ENCODE measurements at places on chromosomes 3 and 15. TPM values are rescaled to one million over a fixed set of nuclear protein-coding genes. Genes with fewer than 3 reads are reported as not detected.

DNA sequence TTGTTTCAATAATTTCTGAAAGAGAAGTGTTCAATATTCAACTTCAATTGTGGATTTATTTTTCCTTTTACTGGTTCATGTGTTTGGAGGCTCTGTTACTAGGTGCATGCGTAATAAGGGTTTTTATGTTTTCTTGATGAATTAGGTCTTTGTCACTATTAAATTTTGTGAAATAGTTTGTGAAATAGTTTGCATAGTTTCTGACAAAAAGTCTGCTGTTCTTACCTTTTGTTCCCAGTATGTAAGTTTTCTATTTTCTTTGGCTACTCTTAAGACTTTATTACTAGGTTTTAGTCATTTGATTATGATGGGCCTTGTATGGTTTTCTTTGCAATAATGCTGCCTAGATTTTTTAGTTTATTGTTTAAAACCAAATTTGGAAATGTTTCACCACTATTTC lies 38.0 kb downstream of the MEF2A start:
- H3K27ac ChIP-seq = no peak overlapping the region
- H3K4me3 ChIP-seq = no peak overlapping the region
- peaks cover 33% of the 10 kb centered on the region for H3K4me1 ChIP-seq
- H3K36me3 ChIP-seq = peaks cover 4% of the 10 kb centered on the region

DNA sequence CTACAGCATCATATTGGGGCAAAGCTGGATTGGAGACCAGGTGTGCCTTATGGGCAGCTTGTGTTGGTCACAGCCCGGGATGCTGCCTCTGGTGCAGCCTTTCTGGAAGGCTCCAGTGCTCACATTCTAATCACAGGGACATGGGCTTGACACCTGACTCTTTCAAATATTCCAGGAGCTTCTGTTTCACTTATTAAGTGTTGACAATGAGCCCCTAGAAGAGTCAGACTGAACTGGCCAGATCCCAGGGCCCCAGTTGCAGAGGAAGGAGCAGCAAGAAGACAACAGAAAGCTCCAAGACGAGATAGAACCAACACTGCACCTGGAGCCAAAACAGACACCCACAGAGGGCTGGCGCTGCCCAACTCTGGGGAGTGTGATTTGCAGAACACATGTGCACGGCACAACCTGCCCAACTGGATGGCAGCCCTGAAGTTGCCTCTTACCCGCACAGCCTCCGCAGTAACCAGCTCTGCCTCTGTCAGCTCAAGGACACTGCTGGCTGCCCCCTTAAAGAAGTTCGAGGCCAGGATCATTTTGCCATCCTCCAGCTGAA lies 30.3 kb downstream of the ALDH1L1 start:
- H3K4me1 ChIP-seq = no peaks in the 10 kb centered on the region
- no peak overlapping the region for H3K27ac ChIP-seq
- no peaks in the 10 kb centered on the region for H3K27me3 ChIP-seq
- DNase-seq = no peak

DNA sequence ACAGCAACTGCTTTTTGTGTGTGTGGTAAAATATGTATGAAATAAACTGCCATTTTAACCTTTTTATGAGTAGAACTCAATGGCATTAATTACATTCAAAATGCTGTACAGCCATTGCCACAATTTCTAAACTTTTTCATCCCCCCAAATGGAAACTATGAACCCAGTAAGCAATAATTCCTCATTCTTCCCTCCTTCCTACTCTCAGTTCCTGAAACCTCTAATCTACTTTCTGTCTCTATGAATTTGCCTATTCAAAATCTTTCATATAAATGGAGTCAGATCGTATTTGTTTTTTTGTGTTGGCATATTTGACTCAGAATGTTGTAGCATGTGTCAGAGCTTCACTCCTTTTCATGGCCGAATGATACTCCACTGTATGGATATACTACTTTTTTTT lies 5.3 kb upstream of the BLM start:
- H3K4me1 ChIP-seq = no peaks in the 10 kb centered on the region
- no peak overlapping the region for H3K4me3 ChIP-seq
- H3K27ac ChIP-seq = no peak overlapping the region
- H3K27me3 ChIP-seq = no peaks in the 10 kb centered on the region
- H3K36me3 ChIP-seq = peaks cover 2% of the 10 kb centered on the region

UROC1 gene
- not detected for total RNA-seq

- DNase-seq = no peak
- H3K27ac ChIP-seq = no peak overlapping the region
- no peak overlapping the region for H3K4me3 ChIP-seq
- H3K36me3 ChIP-seq = no peaks in the 10 kb centered on the region
- H3K27me3 ChIP-seq = no peaks in the 10 kb centered on the region
These were observed 12.6 kb downstream of the DUSP7 start for GRCh38 chr3:52043750-52044149.

GABRB3 gene
- 0.25 TPM for total RNA-seq

DNA sequence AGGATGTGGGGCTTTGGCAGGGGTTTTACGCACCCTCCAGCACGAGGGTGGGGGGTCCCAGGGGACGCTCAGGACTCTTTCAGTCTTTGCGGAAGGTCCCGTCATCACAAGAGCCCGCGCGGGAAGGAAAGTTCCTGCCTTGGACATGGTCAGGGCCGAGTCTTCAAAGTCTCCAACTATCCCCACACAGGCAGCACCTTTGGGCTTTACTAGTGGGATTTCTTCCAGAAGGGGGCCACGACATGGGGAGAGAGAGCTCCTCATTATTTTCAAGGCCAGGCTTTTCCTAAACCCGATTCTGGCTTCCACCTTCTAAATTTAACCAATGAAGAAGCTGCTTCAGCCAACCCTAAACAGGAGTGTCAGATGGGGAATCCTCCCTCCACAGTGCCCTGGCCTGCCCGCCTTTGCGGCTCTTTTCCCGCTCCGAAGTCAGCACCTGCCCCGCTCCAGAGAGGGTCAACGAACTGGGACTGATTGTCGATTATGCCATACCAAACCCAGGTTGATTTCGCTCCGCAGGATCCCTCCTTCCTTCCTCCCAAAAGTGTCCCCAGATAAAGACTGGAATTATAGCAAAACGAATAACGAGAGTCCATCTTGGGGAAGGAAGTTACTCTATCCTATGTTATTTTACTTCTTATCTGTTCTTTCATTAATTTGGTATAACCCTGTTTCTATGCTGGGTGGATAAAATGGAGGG lies 11.0 kb downstream of the SHOX2 start:
- peaks cover 33% of the 10 kb centered on the region for H3K27me3 ChIP-seq
- H3K27ac ChIP-seq = no peak overlapping the region
- H3K4me1 ChIP-seq = peaks cover 11% of the 10 kb centered on the region
- H3K4me3 ChIP-seq = no peak overlapping the region
- DNase-seq = no peak

TRPM1 gene
- total RNA-seq = not detected

- H3K27me3 ChIP-seq = no peaks in the 10 kb centered on the region
- H3K27ac ChIP-seq = no peak overlapping the region
- H3K4me3 ChIP-seq = no peak overlapping the region
- H3K4me1 ChIP-seq = no peaks in the 10 kb centered on the region
- no peaks in the 10 kb centered on the region for H3K36me3 ChIP-seq
- no peak for DNase-seq
These were observed 48.6 kb downstream of the WDR72 start for GRCh38 chr15:53710906-53711305.

NDN gene
- 10.5 TPM for total RNA-seq

MRPL46 gene
- 87.9 TPM for total RNA-seq

- peaks cover 7% of the 10 kb centered on the region for H3K4me1 ChIP-seq
- no peak for DNase-seq
- no peaks in the 10 kb centered on the region for H3K27me3 ChIP-seq
- H3K4me3 ChIP-seq = peak overlapping the region; percentile 26
- H3K27ac ChIP-seq = peak overlapping the region; percentile 40
These were observed 3.6 kb downstream of the HGD start for GRCh38 chr3:120678331-120678947.

GRCh38 chr3:43330981-43331380 lies 44.6 kb downstream of the SNRK start:
- no peak overlapping the region for H3K4me3 ChIP-seq
- H3K36me3 ChIP-seq = peaks cover 3% of the 10 kb centered on the region
- H3K27me3 ChIP-seq = no peaks in the 10 kb centered on the region
- no peak for DNase-seq
- H3K27ac ChIP-seq = no peak overlapping the region

DNA sequence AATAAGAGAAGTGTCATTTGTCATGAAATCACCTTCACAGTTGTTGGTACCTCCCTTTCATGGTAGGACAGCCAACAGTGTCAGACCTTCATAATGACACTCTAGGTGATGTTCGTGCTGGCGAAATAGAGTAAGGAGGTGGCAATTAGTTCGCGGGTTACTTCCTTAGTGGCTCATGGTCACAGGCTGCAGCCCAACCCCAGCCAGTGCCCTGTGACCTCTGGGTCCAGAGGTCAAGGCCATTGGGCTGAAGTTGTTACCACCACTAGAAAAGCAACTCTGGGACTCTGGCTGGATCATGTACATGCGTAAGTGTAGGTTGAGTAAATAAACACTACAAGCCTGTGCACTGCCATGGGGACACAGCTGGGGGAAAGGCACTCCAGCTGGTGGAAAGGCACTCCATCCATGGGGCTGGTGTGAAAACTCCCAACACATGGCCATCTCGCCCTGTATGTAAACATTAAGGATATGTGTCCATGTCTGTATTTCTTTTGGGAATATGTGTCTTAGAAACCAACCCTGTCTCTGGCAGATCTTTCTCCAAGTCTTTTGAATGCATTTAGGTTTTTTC lies 106.7 kb downstream of the RYK start:
- no peak for DNase-seq
- H3K36me3 ChIP-seq = no peaks in the 10 kb centered on the region
- H3K4me3 ChIP-seq = no peak overlapping the region
- H3K4me1 ChIP-seq = no peaks in the 10 kb centered on the region
- no peak overlapping the region for H3K27ac ChIP-seq

GRCh38 chr3:169289273-169289672 lies 374.2 kb downstream of the MECOM start:
- no peak overlapping the region for H3K27ac ChIP-seq
- no peaks in the 10 kb centered on the region for H3K4me1 ChIP-seq
- no peak overlapping the region for H3K4me3 ChIP-seq
- DNase-seq = no peak

- no peaks in the 10 kb centered on the region for H3K36me3 ChIP-seq
- no peaks in the 10 kb centered on the region for H3K27me3 ChIP-seq
- H3K4me1 ChIP-seq = peaks cover 5% of the 10 kb centered on the region
These were observed 876 bp downstream of the PLSCR1 start for GRCh38 chr3:146543461-146544001.

- no peak overlapping the region for H3K27ac ChIP-seq
- H3K4me3 ChIP-seq = no peak overlapping the region
- H3K36me3 ChIP-seq = no peaks in the 10 kb centered on the region
- H3K27me3 ChIP-seq = no peaks in the 10 kb centered on the region
These were observed 22.3 kb downstream of the CSPG5 start for GRCh38 chr3:47556351-47556750.

DNA sequence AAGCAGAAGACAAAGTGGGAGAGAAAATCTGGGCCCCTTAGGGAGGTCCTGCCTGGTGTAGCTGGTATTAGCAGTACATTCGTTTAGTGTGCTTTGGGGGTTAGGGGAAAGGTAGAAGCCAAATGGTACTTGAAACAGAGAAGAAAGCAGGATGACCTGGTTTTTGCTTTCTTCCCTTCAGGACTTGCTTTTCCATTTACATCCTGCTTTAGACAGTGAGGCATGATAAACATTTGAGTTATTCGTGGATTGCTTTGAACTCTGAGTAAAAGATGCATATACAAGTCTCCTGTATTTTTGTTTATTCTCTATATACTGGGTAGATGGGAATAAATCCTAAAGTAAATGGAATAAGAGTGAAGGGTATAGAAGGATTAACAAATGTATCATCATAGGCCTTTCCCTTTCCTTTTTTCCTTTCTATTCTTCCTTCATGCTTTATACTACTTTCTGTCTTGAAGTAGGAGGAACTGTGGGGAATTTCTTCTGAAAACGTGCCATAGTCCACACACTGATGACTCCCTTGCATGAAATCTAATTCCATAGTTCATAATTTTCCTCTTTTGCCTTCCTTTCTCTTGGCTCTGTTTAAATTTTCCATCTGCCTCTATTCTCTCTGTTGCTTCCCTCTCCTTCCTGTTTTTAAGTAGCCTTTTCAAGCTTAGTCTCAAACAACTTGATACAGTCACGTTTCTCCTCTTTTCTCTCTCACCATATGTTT lies 139.5 kb upstream of the RBMS3 start:
- no peak for DNase-seq
- peaks cover 13% of the 10 kb centered on the region for H3K4me1 ChIP-seq
- no peaks in the 10 kb centered on the region for H3K36me3 ChIP-seq

- peak overlapping the region; percentile 93 for H3K27ac ChIP-seq
- peaks cover 37% of the 10 kb centered on the region for H3K4me1 ChIP-seq
- peak; percentile 90 for DNase-seq
- H3K4me3 ChIP-seq = peak overlapping the region; percentile 21
- no peaks in the 10 kb centered on the region for H3K27me3 ChIP-seq
These were observed 44.4 kb downstream of the BTD start for GRCh38 chr3:15645740-15646501.

ISLR2 gene
- 1.1 TPM for total RNA-seq

DNA sequence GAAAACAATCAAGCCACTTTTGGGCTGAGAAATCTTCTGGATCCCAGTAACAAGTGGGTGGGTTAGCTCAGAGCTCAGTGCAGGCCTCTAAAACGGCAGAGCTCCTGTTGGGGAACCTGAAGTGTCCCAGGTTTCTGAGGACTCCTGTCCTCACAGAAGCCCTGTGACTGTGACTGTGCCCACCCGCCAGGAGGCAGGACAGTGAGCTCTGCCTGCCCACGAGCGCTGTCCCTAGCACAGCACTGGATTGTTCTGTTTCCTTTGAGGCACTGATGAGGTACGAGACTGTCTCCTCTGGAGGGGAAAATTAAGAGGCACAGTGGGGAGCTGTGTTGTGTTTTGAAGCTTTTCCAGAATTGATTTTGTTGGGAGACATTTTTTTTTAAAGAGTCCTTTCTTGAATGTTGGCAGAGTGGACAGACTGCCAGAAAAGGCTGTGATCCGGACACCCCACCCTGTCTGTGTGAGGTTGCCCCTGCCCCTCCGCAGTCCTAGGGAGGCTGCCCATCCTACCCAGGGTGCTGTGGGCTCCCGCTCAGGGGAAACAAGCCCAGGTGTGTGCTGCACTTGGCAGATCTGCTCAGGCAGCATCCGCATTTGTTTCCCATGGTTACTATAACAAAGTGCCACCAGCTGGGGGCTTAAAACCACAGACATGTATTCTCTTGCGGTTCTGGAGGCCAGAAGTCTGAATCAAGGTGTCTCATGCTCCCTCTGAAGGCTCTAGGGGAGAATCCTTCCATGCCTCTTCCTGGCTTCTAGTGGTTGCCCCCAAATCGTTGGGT lies 66.6 kb upstream of the LARS2 start:
- H3K36me3 ChIP-seq = no peaks in the 10 kb centered on the region
- H3K4me1 ChIP-seq = no peaks in the 10 kb centered on the region
- H3K4me3 ChIP-seq = no peak overlapping the region
- DNase-seq = no peak

DNA sequence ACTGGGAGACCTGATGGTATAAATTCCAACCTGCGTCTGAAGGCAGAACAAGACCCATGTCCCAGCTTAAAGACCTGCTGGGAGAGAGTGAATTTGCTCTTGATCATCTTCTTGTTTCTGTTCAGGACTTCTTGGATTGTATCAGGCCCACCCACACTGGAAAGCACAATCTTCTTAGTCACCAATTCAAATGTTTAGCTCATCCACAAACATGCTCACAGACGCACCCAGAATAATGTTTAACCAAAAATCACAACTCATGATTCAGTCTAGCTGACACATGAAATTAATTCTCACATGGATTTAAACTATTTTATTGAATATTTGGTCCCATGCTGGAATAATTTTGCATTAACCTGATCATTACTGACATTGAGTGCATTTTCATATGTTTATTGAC lies 37.8 kb upstream of the GOLGA6L2 start:
- H3K4me1 ChIP-seq = no peaks in the 10 kb centered on the region
- H3K27me3 ChIP-seq = no peaks in the 10 kb centered on the region
- no peak overlapping the region for H3K4me3 ChIP-seq
